Stimulated activated CD4-positive, alpha-beta T cell treated with anti-CD3 and anti-CD28 coated beads, Interleukin-1b, Interleukin-23, amount 100 ng/mL, for 1 hour (primary cell): ENCODE measurements at places on chromosomes 12 and 14.

DNA sequence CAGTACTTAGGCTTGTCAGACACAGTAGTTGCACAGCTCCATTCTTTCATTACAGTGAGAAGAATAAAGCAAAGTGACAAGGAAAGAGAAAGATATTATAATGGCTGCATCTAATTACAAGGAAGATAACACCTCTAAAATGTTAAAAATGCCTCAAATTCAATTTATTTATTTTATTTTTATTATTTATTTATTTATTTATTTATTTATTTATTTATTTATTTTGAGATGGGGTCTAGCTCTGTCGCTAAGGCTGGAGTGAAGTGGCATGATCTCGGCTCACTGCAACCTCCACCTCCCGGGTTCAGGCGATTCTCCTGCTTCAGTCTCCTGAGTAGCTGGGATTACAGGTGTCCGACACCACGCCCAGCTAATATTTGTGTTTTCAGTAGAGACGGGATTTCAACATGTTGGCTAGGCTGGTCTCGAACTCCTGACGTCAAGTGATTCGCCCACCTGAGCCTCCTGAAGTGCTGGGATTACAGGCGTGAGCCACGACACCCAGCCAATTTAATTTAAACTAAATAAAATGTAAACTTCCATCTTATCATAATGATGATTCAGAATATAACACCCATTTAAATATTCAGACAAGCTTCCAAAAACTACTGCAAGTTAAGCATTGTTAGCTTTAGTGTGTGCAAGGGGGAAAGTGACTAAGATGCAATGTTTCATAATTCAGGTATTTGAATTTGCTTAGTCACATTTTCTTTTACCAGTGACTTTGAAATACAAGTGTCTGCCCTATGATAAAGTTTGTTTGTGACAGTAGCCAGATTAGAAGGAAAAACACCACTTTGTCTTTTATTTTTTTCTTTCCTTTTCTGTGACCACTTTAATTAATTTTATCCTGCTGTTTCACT lies 2.4 kb upstream of the CFAP54 start:
- no peak for DNase-seq

- no peak for DNase-seq
These were observed 172.2 kb downstream of the PTPRO start for GRCh38 chr12:15494329-15495046.

GRCh38 chr12:117658226-117658625 lies 296.8 kb upstream of the NOS1 start:
- no peak for DNase-seq

GRCh38 chr12:15602051-15602672 lies 187.0 kb downstream of the EPS8 start:
- no peak for DNase-seq

GRCh38 chr12:68805592-68806120 lies 2.3 kb upstream of the MDM2 start:
- no peak for DNase-seq

GRCh38 chr12:108619369-108620160 lies 14.1 kb downstream of the SELPLG start:
- DNase-seq = no peak

DNA sequence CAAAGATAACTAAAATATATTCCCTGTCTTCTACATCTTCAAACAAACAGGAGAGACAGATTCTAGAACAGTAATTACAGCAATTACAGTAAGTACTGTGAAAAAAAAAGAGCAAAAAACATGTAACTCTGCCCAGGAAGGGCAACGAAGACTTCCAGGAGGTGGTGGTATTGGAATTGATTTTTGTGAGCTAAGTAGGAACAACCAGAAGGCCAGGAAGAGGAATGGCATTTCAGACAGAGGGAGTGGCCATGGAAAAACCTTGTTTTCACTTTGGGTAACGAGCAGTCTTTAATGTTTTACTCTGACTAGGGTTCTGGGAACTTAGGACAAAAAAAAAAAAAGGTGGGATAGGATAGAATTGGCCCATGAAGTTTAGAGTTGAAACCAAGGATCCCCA lies 196.3 kb upstream of the PLEKHG7 start:
- no peak for DNase-seq

DNA sequence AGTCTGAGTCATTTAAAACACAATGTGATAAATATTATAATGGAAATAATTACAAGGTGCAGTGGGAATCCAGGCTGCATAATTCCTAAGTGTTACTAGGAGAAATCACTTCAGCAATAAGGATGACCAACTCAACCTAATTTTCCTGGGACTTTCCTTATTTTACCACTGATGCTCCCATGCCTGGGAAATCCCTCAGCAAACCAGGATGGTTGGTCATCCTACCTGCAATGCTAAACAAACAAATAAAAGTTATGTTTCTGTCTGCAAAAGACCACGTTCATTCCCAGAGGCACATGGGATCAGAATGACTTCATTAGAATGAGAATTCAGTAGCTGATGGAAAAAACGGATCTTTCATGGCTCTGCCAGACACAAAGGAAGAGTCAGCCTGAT lies 130.8 kb upstream of the RAP1B start:
- no peak for DNase-seq

GRCh38 chr12:88753066-88753465 lies 172.8 kb upstream of the KITLG start:
- no peak for DNase-seq

DNA sequence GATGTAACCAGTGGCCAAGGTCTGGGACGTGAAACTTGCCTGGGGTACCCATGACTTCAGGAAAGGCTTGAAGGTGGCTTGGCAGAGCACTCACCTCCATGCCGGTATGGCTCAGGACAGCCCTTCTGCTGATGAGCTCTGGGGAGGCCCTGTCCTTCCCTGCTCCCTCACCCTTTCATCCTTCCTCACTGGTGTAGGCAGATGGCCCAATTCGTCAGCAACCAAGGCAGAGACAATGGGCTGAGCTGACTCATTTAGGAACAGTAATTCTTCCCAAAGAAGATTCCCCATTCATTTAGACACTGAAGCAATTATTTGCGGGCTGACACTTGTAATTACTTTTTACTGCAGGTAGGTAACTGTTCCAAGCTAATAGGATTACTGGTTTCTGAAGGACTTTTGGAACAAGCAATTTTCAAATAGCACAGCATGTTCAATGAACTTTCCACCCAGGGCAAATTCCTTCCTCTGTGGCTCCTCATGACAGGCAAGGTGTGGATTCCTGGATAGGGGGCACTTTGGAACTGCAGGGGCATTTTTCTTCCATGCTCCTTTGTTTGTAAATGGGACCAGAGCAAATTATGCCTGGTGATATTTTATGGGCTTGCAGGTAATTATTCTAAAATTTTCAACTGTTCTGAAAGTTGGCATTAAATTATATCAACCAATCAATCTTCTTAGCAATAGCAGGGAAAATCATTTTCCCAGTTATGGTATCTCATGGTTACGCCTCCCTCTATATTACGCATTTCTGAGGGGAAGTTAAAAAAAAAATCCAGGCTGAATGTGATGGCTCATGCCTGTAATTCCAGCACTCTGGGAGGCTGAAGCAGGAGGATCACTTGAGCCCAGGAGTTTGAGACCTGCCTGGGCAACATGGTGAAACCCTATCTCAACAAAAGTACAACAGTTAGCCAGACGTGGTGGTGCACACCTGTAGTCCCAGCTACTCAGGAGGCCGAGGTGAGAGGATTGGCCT lies 24.1 kb upstream of the NRDE2 start:
- no peak for DNase-seq

GRCh38 chr12:52956987-52957386 lies 8.1 kb downstream of the KRT18 start:
- no peak for DNase-seq

DNA sequence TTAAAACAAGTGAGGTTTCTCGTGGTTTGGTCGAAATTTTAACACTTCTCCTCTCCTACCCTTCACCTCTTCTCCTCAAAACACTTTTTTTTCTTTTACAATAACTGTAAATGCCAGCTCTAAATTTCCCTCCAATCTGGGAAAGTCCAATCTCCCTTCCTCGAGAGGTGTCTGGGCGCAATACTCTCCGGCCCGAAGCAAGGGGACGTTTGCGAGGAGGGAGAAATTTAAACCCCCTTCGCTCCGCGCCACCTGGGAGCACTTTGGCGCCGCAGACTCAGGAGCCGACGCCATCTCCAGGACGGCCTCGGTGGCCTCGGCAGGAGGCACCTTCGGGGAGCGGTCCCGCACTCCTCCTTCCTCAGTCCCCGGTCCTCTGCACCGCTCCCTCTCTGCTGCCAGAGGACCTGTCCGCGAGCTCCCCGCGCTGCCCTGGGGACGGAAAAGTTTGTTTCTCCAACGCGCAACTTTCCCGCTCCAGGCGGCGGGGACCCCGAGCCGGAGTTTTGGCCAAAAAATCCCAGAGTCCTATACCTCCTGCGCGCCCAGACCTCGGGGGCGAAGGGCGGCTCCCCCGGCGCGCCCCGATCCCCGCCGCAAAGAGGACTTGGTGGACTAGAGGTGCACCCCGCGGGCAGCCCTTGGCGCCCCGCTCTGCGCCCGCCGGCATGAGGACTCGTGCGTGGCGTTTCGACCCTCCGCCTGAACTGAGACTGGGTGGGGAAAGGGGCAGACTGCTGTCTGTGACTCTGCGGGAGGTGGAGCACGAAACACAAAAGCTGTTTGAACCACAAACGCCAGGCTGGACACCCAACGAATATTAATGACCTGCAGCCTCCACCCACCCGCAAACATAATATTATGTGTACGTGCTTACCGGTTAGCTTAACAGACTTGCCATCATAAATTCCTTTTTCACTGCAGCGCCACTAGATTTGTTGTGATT lies 95.2 kb upstream of the HMGA2 start:
- DNase-seq = no peak

DNA sequence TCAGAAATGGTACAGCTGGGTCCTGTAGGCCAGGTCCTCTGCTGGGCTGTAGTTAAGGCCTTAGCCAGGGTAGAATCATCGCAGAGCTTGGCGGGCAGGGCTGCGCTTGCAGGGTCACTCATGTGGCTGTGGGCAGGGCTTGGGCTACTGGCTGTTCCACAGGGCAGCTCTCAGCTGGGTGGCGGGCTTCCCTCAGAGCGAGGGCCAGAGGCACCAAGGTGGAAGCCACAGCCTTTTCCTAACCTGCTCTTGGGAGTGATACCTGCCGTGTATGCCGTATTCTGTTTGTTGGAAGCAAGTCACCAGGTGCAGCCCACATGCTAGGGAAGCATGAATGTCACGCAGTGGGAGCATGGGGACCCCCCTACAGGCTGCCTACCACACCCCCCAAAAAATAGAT lies 69.8 kb upstream of the RIN3 start:
- DNase-seq = no peak

DNA sequence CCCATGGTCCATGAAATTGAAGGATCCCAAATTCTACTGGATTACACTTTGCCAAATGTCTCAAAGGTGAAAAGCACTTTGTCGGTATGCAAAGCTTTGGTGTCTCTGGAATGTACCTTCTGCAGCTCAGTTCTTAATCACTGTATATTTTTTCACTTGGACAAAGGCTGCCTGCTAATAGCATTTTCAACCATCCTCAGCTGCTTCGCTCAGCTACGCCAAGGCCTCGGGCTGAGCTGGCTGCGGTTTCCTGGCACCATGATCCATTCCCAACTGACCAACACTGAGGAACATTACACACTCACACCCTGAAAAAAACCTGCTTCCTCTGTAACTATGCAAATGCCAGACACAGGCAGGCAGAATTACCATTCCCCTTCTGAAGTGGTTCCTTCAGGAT lies 335.2 kb downstream of the DPF3 start:
- no peak for DNase-seq

DNA sequence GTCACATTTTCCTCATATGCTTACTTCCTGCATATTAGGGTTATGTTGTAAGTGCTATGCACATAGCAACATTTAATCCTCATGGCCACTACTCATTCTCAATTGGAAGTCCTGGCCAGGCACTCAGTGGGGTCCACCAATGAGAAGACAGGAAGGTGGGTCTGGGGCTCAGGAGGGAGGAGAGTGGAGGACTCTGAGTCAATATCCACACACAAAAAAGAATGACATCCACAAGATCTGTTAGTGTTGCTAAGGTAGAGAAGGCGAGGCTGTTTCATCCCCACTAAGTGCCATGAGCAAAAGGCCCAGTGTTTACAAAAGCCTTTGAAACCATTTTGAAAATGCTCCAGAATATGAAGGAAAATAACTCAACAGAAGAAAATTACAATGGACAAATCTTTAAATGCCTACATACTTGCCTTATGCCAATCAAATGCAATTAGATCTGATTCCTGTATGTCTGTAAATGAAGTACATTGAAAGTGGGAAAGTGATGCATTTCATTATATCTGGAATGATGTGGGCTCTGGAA lies 53.9 kb downstream of the EID3 start:
- no peak for DNase-seq

DNA sequence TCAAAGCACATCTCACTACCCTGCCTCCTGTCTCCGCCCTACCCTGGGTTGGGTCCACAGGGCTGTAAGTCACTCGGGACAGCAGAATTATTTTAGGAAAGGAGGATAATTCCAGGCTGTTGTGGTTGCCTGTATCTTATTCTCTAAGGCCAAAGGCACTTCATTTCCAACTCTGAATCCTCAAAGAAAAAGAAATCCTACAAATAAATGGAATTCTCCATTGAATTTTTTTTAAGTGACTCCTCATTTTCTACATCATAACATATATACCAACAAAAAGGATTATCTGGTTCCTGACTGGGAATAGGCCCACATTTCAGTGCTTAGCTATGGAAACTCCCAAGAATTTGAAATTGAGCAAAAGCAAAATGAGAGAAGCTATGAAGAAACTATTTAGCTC lies 186.4 kb downstream of the ITPR2 start:
- no peak for DNase-seq

- no peak for DNase-seq
These were observed 31.6 kb downstream of the LIMA1 start for GRCh38 chr12:50251619-50252252.

- DNase-seq = no peak
These were observed 44.2 kb downstream of the CCDC91 start for GRCh38 chr12:28234444-28234843.

- no peak for DNase-seq
These were observed 32.7 kb downstream of the ANAPC7 start for GRCh38 chr12:110370732-110371231.

GRCh38 chr14:91732859-91733477 lies 1.1 kb upstream of the CATSPERB start:
- no peak for DNase-seq

- DNase-seq = no peak
These were observed 341.0 kb upstream of the TMEM132C start for GRCh38 chr12:127925971-127926370.

- DNase-seq = no peak
These were observed 33.0 kb downstream of the FOXN3 start for GRCh38 chr14:89384023-89384422.

- no peak for DNase-seq
These were observed 77.8 kb downstream of the IFT81 start for GRCh38 chr12:110201995-110202394.
